ENCODE measurements at places on chromosomes 12 and 14.
A peak's percentile ranks its signal among the peaks of the same experiment; 100 is the strongest.

DNA sequence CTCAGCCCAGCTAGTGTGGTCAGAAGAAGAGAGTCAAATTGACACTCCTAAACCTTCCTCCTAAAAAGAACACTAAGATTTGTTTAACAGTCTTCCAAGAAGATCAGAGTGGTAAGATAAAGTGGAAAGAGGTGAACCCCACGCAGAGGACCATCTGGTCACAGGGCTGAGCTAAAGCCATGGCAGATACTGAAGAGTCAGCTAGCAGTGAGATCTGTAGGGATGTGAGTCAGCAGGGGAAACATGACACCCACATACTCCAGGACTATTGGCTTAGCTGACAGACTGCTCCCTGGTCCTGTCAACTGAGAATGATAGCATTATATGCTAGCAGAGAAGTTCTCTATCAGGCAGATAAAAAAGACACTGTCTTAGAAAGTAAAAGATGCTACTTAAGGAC, 269.4 kb upstream of the ALG10 start:
- no peak for DNase-seq

GRCh38 chr12:121139286-121139685, 6.6 kb downstream of the P2RX7 start:
- DNase-seq, result no peak

GRCh38 chr14:47278233-47278842, 397.1 kb downstream of the MDGA2 start:
- peak; percentile 35 for DNase-seq

DNA sequence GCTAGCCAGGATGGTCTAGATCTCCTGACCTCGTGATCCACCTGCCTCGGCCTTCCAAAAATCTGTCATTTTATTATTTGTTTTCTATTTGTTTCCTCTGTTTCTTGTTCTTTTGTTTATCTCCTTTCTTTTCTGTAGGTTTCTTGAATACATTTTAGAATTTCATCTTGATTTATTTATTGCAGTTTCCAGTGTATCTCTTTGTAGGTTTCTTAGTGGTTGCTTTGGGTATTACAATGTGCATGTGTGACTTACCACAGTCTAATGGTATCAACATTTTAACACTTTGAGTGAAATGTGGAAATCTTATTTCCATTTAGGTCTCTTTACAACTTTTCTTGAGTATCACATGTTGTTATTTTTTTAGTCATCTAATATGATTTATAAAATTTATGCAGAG, 29.9 kb upstream of the MUCL1 start:
- no peak for DNase-seq

- DNase-seq, result peak; percentile 75
These were observed 11.5 kb upstream of the KRT80 start for GRCh38 chr12:52203079-52203921.

DNA sequence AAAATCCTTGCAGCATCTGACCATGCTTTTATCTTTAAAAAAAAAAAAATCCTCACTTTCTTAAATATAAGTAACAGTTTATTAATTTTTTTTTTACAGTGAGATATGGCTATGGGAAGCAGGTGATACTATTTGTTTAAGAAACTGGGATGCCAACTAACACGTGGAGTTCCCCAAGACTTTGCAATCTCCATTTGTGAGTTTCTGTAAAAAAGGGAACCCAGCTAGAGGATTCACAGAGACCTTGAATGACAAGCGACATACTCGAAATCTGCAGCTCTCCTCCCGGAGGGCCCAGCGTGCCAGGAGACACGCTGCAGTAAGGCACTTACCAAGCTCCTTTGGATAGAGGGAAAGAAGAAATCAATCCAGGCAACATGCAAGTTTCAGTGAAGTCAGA, 30.1 kb downstream of the SLC15A4 start:
- DNase-seq, result no peak

GRCh38 chr12:82529101-82529500, 157.6 kb upstream of the TMTC2 start:
- DNase-seq, result no peak

DNA sequence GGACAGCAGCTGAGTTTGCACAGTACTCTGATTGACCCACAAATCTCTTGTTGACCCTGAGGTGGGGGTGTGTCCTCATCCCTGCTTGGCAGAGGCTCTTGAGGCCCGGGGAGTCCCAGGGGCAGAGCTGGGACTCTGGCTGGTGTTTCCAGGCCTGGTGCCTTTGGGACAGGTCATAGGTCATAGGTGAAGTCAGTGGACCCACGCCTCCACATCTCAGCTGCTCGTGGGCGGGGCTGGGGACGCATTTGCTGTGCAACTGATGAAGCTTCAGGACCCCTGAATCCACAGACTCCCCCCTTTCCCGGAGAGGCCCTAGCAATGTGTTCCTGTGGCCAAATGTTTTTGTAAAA, 408 bp upstream of the CACNA2D4 start:
- no peak for DNase-seq

GRCh38 chr12:94819011-94819410, 168.7 kb upstream of the TMCC3 start:
- DNase-seq, result no peak

GRCh38 chr14:92665661-92666110, 82.7 kb downstream of the LGMN start:
- no peak for DNase-seq

GRCh38 chr12:54997929-54998522, 13.5 kb upstream of the TESPA1 start:
- DNase-seq, result no peak

DNA sequence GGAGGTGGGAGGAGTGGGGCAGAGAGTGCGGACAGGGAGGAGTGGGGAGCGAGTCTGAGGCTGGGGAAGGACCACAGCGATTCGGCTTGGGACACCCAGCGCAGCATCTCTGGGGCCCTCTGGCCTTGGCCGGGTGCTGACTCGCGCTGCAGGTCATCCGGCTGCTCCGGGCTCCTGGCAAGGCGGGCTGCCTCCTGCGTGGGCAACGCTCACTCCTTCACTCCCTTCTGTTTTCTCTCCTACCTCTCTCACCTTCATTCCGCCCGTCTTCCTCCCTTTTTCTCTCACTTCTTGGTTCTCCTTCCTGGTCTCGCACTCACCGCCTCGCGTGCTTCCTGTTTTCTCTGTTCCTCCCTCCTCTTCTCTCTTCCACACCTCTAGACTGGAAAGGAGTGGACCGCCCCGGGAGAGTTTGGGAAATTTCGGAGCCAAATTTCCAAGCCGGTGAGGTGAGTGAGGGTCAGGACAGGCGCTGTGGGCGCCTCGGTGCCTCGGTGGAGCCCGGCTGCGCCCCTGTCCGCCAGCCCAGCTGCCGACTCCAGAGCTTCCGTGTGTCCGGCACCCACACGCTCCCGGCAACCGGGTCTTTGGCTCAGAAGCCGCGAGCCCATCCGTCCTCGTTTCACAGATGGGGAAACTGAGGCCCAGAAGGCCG, 86.7 kb downstream of the B4GALNT3 start:
- DNase-seq, result no peak

- DNase-seq, result no peak
These were observed 18.7 kb upstream of the FBRSL1 start for GRCh38 chr12:132471011-132471857.

DNA sequence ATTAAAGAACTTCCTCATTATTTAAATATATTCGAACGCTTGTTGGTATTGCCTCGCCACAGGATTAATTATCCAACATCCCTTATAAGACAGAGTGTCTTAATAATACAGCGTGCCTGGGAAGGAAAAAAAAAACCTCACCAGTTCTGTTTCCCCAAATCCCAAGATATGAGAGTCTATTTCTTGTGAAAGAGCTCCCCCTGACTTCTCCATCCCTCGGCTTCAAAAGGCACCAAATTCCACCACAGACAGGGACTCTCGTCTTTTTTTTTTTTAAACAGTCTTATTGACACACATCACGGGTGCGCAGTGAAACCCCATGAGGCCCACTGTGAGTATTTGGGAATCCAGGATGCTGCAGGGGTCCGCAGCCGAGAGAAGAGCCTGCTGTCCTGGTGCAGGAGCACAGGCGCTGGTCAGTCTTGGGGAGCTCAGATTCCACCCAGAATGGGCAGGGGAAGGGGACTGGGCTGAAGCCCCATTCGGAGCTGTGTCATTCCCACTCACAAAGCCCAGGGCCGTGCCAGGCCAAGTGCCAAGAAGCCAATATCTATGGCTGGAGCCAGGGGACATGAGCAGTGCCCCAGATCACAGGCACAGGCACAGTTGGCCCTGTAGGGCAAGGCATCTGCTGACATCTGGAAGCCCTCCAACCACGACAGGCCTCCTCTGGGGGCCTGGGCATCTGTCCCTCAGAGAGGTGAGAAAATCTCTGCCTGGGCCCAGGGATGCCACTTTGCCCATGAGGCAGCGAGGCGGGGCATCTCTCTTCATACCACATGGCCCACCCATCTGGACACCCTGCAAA, 71.9 kb downstream of the BCL11B start:
- no peak for DNase-seq

DNA sequence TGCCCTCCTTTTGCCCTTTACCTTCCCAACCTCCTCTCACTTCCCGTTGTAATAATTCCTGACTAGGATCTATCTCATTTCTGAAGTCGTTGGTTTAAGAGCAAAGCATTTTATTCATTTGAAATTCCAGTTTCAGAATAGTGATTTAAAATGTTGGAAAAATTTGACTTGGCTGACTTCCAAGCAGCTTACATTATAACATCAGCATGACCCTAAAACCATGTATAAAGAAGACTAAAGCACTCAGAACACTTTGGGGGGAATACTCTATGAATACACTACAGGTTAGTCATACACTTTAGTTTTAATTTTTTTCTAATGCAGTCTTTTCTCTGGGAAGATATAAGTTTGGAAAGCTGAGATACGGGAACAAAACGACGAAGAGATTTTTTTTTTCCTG, 161.1 kb downstream of the BTG1 start:
- DNase-seq, result no peak

GRCh38 chr12:23987046-23987445, 37.6 kb upstream of the SOX5 start:
- DNase-seq, result no peak

GRCh38 chr14:74333909-74334308, 14.4 kb upstream of the VRTN start:
- no peak for DNase-seq

DNA sequence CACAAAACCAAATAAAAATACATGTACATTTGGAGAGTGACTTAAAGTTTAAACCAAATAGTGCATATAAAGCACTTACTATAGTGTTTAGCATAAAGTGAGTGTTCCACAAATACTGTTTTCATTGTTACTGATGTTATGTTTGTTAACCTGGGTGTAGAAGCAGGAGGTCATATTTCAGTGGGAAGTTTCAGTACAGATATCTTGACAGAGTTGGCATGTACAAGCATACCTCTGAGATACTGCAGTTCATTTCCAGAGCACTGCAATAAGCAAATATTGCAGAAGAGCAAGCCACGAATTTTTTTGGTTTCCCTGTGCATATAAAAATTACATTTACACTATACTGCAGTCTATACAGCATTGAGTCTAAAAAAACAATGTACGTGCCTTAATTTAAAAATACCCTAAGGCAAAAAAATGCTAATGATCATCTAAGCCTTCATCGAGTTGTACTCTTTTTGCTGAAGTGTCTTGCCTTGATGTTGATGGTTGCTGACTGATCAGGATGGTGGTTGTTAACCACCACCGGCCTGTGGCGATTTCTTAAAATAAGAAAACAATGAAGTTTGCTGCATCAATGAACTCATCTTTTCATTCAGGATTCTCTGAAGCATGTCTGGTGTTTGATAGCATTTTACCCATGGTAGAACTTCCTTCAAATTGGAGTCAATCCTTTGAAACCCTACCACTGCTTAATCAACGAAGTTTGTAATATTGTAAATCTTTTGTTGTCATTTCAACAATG, 361.1 kb upstream of the RPL10L start:
- no peak for DNase-seq

GRCh38 chr12:22333186-22333712, 1.3 kb downstream of the ST8SIA1 start:
- no peak for DNase-seq

DNA sequence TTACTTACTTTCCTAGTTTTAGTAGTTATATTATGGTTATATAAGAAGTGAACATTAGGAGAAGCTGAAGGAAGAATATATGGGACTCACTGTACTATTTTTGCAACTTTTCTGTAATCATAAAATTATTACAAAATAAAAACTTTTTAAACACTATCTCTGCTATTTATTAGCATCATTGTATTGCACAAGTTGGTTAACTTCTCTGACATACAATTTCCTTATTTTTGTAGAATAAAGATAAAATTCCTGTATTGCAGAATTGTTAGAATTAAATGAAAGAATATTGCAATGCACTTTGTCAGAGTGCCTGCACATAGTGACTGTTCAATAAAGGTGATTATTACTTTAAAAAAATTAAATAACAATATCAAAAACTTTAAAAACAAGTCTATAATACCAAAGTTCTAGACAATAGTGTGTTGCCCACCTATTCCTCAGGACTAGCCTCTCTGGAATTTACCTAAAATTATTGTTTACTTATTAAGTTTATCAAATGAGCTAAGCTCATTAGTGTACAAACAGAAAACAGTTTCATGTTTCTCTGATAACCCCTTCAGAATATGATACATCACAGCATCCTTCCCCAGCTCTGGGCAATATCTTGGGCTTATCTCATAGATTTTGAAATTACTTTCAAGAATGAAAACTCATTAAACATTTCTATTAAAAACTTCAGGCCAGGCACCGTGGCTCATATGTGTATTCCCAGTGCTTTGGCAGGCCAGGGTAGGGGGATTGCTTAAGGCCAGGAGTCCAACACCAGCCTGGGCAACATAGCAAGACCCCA, 77.4 kb upstream of the TMPO start:
- no peak for DNase-seq

DNA sequence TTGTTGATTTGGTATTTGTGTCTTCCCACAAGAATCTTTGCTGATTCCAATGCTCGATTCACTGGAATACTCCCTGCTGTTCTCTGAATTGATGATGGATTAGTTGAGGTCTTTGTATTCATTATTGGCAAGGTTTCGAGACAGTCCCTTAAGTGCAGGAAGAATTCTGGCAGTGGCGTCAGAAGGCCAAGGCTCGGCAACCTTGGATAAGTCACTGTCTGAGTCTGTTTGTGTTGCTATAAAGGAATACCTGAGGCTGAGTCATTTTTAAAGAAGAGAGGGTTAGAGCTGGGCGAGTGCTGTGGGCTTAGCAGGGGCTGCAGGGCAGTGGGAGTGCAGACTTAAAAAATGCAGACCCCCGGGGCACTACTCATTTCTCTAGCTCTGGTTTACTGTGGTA, 56.9 kb downstream of the CHST11 start:
- no peak for DNase-seq

GRCh38 chr14:93163564-93163963, 21.1 kb downstream of the MOAP1 start:
- no peak for DNase-seq

GRCh38 chr14:58865514-58866281, 227.9 kb downstream of the DACT1 start:
- DNase-seq, result peak; percentile 64

GRCh38 chr14:71533390-71533789, 398.8 kb upstream of the RGS6 start:
- peak; percentile 34 for DNase-seq

- no peak for DNase-seq
These were observed 160.9 kb upstream of the ABCD2 start for GRCh38 chr12:39780411-39780912.
